Ascending aorta (tissue), 2 donors: ENCODE measurements at places on chromosomes 16 and 17.

DNA sequence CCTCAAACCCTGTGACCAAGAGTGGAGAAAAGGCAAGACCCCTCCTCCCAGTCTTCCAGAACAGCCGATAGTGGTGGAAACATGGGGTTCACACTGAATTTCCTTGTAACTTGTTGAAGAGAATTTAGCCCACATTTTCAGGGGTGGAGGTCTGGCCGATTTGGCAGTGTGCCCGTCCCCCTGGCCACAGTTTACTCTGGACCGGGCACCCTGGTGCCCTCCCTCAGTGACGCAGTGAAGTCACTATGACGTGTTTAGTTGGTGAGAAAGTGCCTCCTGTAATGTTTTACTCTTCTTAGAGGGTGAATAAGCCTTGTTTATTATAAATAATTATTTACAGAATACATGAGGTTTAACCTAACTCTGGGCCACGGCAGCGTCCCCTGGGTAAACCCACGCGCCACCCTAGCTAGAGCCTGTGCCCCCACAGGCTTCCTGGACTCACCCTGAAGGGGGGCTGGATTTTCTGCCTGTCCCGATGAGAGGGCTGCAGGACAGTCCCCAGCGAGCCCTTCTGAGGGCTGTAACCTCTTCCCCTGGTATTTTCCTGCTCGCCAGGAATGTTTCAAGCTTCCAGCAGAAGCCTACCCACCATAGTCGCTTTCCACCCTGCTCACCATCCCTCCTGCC lies 316.9 kb downstream of the SEC14L1 start:
- DNase-seq: no peak

GRCh38 chr17:78739331-78739931 lies 42.6 kb downstream of the CYTH1 start:
- no peak for DNase-seq

- DNase-seq: no peak
Observed at GRCh38 chr17:75163074-75163473, 8.8 kb upstream of the JPT1 start.

DNA sequence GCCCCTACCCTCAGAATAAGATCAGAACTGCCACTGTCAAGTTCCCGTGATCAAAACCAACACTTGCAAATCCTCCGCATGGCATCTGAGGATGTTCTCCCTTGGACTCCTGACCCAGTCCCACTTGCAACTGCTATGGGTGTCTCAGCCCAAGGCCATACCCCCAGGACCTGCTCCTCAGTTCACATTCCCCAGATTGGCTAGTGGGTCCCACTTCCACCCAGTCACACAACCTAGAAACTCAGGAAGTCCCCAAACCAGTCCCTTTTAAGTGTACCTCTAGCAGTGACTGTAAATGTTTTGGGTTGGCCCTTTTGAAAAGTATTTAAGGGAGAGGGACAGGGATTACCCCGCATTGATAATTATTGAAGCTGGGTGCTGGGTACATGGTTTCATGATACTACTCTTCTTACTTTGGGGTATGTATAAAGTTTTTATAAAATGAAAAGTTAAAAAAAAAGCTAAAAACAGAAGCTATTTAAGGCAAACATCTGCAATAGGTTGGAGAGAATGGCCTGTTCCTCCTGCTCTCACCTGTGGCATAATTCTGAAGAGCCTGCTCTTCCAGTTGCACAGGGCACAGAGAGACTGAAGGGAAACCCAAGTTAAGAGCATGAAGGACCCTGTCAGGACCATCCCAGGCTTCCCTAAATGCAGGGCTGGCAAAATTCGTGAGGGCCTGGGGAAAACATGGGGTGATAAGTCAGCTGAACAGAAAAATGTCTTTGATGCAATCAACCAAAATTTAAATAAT lies 42.5 kb downstream of the ERN1 start:
- DNase-seq: no peak

DNA sequence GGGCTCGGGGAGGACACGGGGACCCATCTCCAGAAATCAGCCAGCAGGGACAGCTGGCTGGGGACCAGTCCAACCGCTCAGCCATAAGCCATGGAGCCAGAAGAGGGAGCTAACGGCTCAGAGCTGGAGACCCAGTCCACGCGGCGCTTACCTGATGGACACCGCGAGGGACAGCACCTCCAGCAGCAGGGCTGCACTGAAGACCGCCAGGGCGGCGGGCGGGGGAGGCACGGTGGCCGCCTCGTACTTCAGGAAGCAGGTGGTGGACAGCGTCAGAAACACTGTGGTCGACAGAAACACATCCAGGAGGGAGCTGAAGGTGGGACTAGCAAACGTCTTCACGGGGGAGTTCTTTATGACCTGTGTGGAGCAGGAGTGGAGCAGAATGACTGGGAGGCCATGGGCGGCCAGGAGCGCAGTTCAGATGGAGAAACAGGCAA lies 102.6 kb upstream of the CREBBP start:
- DNase-seq: peak; percentile 79

GRCh38 chr16:53374800-53375199 lies 59.5 kb upstream of the RBL2 start:
- no peak for DNase-seq

- DNase-seq: peak; percentile 41
Observed at GRCh38 chr17:44389723-44390202, 314 bp upstream of the ITGA2B start.

- DNase-seq: no peak
Observed at GRCh38 chr17:79747508-79748294, 17.0 kb downstream of the ENPP7 start.

DNA sequence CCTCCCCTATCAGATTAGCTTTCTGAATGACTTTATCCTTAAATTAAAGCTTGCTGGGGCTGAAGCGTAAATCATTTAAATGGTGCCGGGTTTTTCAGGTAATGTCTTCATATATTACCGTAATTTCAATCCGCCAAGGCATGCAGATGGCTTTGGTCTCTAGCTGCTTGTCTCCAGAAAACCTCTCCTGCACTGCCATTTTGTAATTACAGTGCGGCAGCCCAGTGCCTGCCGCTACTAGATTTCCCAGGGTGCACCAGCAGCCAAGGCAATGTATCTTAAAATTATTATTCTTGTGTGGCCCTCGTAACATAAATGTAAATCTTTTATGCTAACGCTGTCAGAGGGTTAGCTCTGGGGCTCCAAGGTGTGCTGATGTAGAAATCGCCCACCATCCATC lies 208.5 kb downstream of the TMEM114 start:
- no peak for DNase-seq

DNA sequence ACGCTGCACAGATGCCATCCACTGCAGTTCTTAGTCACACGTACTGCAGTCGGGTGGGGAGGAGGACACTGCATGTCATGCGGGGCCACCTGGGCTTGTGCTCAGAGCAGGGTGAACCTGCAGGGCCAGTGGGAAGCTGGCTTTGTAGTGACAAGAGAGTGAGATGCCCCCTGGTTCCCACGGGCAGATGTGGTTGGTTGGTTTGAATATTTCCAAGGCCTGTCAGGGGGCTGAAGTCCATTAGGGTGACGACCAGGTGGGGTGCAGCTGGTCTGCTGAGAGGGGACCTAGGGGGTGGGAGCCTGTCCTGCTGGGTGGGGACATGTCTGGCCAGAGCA lies 14.3 kb downstream of the ZNF213 start:
- no peak for DNase-seq

DNA sequence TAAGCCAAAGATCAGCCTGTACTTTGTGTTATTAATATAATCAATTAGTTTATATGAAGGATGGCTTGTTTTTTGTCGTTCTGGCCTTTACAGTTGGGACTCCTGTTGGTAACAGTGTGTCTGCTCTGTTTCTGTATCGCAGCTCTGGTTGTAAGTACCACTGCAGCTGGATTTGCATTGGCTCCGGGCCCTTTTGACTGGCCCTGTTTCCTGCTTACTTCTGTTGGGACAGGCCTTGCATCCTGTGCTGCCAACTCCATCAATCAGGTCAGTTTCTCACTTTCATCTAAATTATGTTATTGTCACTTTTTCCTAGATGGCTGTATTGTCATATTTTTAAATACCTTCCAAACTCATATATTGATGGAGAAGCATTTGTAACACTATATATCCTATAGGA lies 32.7 kb downstream of the COX10 start:
- DNase-seq: no peak

DNA sequence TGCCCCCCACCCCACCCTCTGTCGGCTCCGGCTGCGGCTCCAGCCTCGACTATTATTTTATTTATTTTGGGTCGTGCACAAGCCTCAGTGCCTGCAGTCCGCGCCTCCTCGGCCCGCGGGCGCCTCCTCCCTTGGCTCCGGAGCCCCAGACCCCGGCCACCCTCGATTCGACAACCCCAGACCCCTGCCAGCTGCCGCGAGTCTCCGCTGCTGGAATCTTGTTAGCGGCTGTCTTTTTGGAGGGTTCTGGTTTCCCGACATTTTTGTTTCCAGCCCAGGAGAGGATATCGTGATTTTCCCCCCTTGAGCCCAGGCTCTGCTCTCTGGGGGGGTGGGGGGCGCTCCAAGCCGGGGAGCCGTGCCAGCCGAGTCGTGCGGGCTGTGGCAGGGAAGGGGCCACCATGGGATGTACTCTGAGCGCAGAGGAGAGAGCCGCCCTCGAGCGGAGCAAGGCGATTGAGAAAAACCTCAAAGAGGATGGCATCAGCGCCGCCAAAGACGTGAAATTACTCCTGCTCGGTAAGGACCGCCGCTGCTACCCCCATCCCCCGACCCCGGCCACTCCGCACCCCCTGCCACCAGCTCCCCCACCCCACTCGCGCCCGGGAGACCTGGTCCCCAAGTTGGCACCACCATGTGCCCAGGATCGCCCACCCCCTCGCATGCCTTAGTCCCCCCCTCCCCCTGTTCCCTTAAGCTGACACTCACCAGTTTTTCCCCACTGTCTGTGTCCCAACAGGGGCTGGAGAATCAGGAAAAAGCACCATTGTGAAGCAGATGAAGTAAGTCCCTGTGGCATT lies 746 bp downstream of the GNAO1 start:
- no peak for DNase-seq

DNA sequence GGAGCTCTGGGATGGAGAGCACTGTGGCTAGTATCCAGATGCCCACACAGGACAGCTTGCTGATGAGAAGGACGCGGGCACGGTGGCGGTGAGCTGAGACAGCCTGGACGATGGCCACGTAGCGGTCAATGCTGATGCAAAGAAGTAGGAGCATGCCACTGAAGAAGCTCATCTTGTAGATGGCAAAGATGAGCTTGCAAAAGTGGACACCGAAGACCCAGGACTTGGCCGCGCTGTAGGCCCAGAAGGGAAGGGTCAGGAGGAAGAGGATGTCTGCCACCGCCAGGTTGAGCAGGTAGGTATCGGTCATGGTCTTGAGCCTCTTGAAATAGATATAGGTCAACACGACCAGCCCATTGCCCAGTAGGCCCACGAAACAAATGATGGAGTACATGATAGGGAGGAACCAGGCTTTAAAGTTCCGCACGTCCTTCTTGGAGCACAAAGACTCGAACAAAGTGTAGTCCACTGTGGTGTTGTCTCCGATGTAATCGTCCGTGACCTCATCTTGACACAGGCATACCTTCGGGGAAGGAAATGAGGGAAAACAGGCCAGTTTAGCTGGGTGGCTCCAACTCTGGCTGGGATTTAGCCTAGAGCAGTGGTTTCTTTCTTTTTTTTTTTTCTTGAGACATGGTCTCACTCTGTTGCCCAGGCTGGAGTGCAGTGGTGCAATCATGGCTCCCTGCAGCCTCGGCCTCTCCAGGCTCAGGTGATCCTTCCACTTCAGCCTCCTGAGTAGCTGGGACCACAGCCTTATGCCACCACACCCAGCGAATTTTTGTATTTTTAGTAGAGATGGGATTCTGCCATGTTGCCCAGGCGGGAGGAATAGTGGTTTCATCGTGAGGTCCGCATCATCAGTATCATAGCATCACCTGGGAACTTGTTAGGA lies 9.7 kb downstream of the CCR7 start:
- no peak for DNase-seq

DNA sequence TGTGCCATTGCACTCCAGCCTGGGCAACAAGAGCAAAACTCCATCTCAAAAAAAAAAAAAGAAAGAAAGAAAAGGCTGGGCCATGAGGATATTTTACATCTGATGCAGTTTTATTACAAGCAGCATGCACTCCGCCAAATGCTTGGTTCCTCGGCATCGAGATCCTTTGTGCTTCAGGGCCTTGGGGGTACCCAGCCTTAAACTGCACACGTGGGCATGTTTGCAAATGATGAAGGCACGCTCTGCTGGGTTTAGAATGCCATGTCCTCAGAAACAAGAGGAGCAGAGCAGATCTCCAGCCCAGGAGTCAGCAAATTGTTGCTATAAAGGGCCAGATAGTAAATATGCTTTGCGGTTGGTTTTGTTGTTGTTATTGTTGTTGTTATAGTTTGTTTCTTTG lies 153.2 kb downstream of the KATNIP start:
- no peak for DNase-seq

DNA sequence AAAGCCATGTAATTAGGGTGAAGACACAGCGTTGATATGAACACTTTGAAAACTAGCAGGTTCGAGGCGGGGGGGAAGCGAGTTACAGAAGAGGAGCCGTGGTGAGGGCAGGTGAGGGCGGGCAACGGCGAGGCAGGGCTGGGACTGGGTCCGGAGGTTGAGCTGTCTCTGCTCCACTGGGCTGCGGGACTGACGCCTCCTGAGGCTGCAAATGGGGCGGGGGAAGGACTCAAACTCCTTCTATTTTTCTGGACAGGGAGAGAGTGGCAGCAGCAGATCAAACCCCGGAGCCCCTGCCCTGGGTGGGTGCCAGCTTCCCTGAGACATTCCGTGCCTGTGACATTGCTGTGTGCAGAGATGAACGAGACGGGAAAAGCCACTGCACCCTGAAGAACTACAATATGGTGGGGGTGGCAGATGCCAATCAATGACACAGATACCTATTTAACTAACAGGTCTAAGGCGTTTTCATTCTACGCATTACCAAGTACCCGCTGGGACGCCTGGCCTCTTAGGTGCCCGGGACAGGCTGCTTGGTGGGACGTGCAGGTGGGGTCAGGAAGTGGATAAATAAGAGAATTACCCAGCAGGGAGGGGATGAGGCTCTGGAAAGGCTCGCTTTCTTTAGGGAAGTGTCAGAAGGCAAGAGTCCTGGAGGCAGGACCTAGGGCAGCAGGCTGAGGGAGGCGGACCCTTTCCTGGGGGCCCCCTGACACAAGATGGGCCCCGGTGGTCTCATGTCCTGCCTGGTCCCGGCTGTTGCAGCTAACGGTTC lies 30.4 kb downstream of the RPH3AL start:
- no peak for DNase-seq

- DNase-seq: no peak
Observed at GRCh38 chr16:71429581-71429980, 12.3 kb downstream of the TLE7 start.

- peak; percentile 49 for DNase-seq
Observed at GRCh38 chr16:56657555-56658326, at the start of gene MT1F. TSS of gene MT1F (plus strand) at chr16:56657959. CDS start at chr16:56658059, 100 bp downstream.
